Upper lobe of right lung (tissue), 1 donor: ENCODE measurements at places on chromosomes 2 and 18.

- no peak for DNase-seq
Measured at GRCh38 chr2:127040169-127040568, 66.8 kb downstream of the BIN1 start.

GRCh38 chr2:231861288-231861931, 64.8 kb downstream of the NPPC start:
- DNase-seq, result no peak

DNA sequence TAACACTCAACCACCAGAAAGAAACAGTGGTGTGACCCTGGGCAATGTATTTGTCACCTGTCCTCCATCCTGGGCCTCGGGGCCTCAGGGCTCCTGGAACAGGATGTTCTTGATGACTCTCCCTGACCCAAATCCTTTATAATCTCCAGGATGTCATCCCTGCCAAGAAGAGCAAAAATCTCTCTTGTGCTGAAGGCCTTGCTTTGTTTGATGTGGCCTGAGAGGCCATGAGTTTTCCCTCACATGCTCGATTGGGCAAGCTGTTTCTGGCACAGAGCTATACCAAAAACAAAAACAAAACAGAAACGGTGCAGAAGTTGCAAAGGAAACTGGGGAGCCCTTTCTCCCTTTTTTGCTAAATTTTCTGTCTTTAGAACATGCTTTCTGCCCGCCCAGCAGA, 35.7 kb upstream of the ST3GAL5 start:
- DNase-seq, result no peak

DNA sequence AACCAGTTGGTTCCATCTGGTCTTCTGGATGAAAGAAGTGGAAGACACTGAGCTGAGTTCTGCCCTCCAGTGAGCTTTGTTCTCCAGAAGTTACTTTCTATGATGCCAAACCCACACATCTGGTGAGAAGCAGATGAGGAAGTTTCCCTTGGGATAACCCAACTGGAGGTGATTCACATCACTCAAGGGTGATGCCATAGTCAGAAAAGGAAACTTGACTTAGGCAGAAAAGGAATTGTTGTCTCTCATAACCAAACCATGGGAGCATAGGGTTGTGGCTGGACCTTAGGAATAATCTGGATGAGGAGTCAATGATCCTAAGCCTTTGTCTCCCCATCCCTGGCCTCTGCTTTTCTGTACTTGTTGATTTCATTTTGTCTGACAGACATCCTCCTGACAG, 43.7 kb downstream of the CDC42EP3 start:
- DNase-seq, result no peak

DNA sequence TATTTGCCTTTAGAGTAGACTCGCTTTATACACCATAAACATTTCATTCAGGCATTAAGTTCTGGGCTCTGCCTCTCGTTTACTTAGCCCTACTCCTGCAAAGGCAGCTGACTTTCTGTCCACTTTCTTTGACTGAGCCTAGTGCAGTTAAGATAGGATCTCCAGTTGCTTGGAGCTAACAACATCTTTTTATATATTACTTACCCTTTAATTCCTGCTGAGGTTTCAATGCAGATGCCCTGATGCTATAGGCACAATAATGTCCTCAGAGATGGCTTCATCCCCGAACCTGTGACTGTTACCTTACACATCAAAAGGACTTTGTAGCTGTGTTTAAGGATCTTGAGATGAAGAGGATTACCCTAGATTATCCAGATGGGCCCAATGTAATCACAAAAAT, 505.8 kb upstream of the TNP1 start:
- no peak for DNase-seq

DNA sequence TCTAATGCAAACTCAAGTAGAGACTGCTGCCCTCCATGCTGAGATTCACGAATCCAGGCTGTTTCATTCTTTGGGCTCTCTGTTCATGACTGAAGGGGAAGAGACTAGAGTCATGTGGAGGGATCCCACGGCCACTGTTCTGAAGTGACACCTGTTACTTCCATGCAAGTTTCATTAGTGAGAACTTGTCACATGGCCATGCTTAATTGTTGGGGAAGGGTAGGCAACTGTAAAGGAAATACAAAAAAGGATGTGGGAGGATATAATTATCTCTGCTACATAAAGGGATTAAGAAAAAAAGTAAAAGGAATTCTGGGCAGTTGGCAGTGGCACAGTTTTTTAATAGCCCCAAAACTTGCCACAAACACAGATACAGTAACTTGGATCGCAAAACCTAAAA, 28.0 kb upstream of the PSME4 start:
- DNase-seq, result no peak

DNA sequence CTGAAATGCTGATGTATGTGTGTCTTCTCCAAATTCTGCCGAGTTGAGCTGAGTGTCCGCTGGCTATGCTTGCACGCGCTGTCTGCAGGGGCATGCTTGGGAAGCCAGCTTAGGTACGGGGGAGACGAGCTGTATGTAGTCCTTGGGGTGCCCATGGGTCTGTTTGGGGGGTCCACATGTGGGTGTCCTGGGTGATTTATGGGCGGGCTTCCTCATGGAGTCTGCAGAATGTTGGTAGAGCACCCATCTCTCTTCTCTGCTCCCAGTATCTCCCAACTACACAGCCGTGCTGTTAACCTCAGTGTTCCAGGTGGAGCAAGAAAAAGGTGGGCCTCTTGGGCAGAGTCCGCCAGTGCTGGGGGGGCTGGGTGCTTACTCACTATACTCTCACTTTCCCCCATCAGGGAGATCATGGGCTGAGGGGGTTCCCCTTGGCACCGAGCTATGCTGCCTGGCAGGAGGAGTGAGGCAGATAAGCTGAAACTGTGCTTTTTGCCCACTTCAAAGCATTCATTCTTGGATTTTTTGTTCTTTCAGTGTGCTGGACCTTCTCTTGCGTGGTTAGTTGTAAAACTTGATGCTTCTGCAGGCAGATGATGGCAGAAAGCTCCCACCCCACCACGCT, 128.2 kb upstream of the ALKAL2 start:
- no peak for DNase-seq

GRCh38 chr2:171086352-171087290, 74.1 kb downstream of the TLK1 start:
- DNase-seq, result no peak

DNA sequence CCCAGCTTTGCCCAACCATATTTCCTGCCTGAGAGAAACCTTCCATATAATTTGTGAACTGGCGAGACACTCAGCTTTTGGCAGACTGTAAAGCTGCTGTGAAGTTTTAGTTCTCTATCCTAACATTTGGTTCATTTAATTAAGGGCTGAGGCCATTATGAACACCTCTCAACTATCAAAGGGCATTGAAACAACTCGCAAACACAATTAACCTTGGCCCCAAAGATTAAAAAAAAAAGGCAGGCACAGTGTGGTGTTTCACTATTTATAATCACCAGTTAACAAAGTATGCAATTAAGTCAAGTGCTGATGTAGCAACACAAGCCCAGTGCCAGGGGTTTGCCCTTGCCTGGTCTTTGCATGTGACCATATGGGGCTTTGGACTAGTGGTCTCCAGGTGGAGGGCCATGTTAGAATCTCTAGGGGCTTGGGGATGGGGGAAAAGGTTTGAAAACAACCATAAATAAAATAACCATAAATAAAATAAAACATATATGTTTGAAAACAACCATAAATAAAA, 297.6 kb upstream of the SKOR2 start:
- DNase-seq, result no peak

DNA sequence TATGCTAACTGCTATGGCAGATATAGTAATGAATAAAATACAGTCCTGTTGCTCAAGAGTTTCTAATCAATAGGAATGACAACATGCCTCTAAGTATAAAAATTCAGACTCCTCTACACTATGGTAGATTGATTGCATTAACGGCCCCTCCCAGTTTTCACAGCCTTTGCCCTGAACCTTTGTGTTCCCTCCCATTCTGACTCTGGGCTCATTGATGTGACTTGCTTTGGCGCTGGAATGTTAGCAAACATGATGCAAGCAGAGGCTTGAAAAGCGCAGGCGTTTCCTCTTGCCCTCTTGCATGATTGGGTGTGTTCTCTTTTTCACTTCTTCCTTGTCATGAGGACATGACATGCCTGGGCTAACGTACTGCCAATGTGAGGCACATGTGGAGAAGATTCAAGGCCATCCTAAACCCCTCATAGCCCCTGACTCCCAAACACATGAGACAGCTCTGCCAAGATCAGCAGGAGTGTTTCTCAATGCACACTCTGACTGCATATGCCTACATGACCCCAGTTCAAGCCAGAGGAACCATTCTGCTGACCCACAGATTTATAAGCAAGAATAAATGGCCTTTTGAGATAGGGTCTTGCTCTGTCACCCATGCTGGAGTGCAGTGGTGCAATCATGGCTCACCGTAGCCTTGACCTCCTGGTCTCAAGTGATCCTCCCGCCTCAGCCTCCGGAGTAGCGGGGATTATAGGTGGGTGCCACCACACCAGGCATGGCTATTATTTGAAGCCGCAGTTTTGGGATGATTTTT, 49.7 kb upstream of the CD28 start:
- DNase-seq, result peak; percentile 73

- DNase-seq, result no peak
Measured at GRCh38 chr18:1002653-1003178, 98.0 kb downstream of the ADCYAP1 start.

DNA sequence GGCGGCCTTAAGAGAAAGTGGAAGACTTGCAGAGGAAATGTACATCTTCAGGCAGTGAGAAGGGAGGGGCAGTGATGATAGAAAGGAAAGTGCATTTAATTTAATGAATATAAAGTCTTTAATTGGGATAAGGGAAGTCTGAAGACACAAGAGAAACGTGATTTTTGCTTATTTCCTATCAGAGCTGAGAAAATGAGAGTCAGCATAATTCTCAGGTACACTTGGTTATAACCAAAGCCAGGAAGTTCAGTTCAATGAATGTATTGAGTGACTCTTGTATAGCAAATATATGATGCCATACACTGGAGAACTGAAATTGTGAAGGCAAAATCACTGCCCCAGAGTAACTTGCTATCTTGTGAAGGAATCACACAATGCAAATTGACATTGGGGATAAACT, 256.3 kb downstream of the LRRTM1 start:
- DNase-seq, result no peak

GRCh38 chr2:35246702-35247101, 1108.9 kb upstream of the CRIM1 start:
- no peak for DNase-seq

DNA sequence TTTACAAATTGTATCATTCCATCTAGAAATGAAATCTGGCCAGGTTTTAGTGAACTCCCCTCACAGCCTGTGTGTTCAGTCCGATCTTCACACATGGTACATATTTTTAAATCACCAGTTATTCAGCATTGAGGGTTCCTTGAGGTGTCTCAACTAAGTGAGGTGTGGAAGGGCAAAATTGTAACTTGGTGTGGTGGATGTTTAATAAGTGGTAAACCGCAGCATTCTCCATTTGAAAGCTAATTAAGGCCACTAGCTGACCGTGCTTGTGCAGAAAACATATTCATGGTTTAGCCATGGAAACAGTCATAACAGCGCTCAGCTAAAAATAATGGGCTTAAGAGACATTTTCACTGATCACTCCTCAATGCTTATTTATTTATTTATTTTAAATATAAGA, 786.2 kb upstream of the FANCL start:
- no peak for DNase-seq
